Epithelial cell of prostate (primary cell): ENCODE measurements at places on chromosomes 1 and 21.
A peak's percentile ranks its signal among the peaks of the same experiment; 100 is the strongest.

- DNase-seq = no peak
Observed at GRCh38 chr1:56478734-56479133, 100.6 kb downstream of the PLPP3 start.

- DNase-seq = no peak
Observed at GRCh38 chr1:151721788-151722510, 627 bp downstream of the RIIAD1 start.

DNA sequence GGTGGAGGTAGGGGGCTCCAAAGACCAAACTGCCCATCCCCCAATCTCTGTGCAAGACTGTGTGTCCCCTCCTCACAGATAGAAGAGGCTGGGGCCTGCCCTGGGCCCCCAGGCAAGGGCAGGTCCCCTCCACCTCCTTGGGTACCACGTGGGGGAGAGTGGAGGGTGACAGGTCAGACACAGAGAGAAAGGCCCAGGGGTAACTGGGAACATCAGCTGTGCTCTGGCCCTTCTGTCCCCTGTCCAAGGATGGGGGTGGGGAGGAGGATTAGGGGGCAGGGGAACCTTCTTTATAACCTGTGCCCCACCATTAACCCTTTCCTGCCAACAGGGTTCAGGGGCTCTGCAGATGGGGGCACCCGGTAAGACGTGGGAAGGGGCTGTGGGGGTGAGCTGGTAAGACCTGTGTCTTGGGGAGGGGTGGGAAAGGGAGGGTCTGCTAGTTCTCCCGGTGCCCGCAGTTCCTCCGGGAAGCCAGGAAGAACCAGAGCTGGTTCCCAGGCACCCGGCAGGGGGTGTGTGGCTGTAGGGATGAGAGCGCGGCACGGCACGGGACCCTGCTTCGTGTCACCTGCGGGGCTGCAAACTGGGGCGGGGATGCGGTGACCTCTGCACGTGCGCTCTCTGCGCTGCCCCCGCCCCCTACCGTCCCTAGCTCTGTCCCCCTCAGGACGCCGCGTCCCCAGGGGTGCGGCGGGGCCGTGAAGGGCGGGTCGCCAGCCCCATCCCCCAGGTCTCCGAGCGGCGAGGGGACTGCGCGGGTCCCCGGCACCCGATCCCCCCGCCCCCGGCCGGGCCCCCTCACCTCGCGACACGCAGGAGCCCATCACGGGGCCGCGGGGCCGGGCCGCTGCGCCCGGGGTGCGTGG lies 601 bp downstream of the FAM131C start:
- DNase-seq = no peak

- no peak for DNase-seq
Observed at GRCh38 chr21:41536827-41537103, 28.8 kb upstream of the TMPRSS2 start.

- no peak for DNase-seq
Observed at GRCh38 chr1:221162352-221162751, 283.1 kb downstream of the HLX start.

- no peak for DNase-seq
Observed at GRCh38 chr1:186977266-186977957, 148.7 kb downstream of the PLA2G4A start.

DNA sequence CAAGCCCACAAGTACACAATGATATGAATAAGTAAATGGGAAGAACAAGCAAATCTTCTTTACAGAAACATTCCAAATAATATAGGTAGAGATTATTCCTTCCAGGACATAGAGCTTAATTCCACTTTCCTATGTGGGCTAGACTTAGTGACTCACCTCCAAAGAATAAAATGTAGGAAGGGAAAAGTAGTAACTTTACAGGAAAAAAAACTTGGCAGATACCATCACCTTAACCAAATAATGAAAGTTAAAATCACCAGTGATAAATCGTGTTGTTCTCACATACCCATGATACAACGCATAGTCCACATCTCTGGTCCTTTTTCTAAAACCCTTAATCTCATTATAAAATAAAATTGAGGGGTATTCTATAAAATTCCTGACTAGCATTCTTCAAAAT lies 260.8 kb downstream of the SPATA17 start:
- DNase-seq = no peak

DNA sequence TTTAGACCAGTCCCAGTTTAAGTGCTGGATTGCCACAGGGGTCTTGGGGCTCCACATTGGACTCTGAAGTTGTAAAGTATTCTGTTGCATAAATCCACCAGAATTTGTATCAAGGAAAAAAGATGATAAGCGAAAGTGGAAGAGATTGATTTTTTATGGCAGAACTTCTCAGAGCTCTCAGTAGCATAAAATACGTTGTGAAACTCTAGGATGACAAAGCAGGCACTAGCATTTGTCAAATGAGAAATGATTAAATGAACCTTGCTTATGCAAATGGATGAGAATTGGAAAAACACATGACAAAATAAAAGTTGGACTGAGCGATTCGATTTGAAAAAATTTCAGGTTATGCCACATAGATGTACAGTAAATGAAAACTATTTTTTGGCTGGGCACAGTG lies 253.8 kb upstream of the RAB4A start:
- DNase-seq = no peak

DNA sequence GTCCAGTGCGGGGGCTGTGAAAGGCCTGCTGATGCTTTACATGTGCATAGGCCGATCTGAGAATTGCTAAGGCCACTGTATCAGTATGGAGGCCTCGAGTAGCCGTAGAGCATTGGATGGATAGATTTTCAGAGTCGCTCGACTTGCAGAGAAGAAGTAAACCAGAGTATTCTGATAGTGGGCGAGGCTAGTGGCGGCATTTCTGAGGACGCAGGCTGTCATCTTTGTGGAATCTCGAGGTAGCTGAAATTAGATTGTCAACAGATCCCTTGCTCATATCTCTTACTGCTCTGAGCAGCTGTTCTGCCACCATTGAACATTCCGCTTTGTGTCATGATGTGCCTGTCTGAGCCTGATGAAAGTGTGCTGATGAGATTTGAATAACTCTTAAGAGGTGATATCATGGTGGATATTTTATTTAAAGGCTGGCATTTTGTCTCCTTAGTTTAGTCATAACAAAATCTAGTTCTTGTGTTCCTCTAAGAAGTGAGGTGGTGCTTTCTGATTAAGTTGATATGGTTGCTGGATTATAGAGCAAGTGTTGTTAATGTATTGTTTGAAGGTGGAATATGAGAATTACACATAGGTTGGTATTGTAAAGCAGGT lies 1.5 kb downstream of the KIF1B start:
- DNase-seq = no peak

DNA sequence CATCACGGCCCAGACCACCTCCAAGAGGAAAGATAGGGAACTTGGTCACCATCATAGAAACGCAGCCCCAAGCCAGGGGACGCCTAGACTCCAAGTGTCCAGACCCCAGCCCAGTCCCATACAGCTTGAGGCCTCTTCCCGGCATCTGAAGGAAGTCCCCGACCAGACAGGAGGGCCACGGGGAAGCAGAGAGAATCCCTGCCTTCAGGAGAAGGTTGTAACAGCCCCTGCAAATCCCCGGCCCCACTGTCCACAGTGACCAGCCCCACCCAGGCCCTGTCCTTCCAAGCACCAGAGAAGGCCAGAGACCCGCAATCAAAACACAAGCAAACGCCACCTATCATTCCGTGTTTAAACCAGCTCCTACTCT lies 1.7 kb downstream of the SLC19A1 start:
- no peak for DNase-seq

DNA sequence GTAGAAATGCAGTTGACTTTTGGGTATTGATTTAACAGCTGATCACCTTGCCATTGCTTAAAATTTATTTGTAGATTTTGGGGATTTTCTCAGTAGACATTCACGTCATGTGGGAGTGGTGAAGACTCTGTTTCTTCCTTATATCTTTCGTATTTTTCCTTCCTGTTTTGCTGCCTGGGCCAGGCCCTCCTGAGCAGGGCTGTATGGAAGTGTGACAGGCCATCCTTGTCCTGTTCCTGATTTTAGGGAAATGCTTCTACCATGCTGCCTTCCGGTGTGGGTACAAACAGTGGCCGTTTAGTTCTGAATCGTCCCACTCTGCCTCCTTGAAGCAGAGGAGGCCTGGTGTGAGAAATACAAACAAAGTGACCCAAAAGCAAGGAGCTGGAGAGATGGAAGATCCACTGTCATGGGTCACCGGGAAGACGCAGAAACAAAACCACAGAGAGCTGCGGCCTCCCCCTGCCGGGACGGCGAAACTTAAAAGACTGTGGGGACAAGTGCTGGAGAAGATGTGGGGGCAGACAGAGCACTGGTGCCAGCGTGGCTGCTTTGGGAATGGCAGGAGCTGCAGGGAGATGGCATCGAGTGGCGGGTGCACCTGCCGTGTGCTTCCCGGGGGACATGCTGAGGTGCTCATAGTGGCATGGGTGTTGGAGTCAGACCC lies 7.6 kb downstream of the AGPAT3 start:
- no peak for DNase-seq

GRCh38 chr1:1615256-1616044 lies at the start of gene MIB2:
Gene MIB2 (plus strand): TSS chr1:1615500. CDS start chr1:1623453, 7,953 bp downstream.
- peak; percentile 73 for DNase-seq

GRCh38 chr1:36006941-36007500 lies 76.1 kb downstream of the AGO3 start:
- no peak for DNase-seq

GRCh38 chr1:71733121-71733520 lies 549.2 kb downstream of the NEGR1 start:
- no peak for DNase-seq

GRCh38 chr1:226778657-226779058 lies 39.6 kb upstream of the ITPKB start:
- peak; percentile 96 for DNase-seq

DNA sequence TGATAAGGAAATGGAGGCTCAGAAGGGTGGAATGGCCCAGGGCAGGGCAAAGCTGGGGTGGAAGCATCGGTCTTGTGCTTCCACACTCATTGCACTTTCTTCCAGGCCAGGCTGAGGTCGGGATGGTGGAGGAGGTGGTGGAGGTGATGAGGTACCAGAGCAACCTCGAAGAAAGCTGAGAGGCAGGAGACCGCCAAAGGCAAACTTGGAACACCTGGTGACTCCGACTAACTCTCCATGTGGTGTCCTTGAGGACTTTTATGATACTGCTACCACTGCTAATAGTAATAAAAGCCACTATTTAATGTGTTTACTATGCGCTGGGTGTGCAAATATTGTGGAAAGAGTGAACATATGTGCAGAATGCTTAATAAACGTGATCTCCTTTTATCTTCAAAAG lies 16.9 kb upstream of the BTG2 start:
- DNase-seq = no peak

DNA sequence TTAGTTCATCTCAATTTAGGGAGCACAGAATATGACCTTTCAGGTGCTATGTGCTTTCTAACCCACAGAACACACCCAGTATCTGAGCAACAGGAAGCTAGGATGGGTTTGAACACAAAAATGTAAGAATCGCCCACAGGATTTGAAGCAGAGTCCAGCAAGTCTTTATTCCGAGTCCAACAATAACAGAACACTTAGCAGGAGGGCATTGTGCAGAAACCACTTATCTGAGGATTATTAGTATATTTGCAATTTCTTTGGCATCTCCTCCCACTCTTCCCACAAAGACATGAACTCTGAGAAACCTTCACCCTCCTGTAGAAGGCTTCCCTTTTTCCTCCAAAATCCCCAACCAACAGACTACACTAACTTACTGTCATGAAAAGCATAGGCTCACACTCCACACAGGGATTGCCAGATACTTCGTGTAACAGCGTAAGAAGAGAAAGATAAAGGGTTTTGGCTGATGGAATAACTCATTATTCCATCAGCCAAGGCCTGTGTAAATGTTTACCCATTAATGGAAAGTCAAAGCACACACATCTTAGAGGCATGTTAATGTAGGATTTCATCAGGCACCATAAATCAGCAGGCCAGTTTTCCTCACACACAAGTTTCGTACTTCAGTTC lies 16.1 kb downstream of the SIPA1L2 start:
- DNase-seq = no peak
